ENCODE measurements at places on chromosomes 1 and 21.

DNA sequence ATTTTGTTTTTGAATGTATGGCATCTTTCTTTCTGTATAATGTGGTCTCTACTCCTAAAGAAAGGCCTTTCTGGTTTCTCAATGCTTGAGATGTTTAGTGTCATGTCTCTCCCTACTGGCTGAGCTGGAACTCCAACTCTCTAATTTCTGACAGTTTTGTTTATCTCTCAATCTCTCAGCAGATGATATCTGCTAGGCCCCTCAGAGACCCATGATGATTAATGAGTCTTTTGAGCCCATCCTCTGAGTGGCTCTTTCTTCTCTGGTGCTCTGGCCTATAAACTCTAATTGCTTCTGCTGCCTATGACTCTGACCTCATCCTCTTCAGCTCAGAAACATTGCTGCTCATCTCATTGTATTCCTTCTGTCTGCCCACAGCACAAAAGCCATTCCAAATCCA lies 46.6 kb downstream of the CRB1 start:
- DNase-seq: no peak

GRCh38 chr1:150213170-150214098 lies 22.5 kb downstream of the ANP32E start:
- peak; percentile 92 for DNase-seq

DNA sequence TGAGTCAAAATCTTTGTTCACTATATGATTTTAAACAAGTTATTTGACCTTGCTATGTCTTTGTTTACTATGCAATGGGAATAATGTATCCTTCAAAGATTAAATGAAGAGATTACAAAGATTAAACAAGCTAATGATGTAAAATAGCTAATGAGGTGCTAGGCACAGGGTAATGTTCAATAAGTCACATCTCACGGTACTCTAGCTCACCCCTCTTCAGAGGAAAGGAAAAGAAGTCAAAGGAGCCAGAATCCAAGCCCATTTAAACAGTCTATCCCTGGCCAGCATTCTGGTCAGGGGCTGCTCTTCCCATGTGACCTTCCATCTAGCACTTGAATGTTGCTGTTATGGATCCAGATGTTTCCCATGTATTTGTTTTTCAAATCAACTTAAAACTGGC lies 412.4 kb upstream of the CAMK1G start:
- no peak for DNase-seq

DNA sequence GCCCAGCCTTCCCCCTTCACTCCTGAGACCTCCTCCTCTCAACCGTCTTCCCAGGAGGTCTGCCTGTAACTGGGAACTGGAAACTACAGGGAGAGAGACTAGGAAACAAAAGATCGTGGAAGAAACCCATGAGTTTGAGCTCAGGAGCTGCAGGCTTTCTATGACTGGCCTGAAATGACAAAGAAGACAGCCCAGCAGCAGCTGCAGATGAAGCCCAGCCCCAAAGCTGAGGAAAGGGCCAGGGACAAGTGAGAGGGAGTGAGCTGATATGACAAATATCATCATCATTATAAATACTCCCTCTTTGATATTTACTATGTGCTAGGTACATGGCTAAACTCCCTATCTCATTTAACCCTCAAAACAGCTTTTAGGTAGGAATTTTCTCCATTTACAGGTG lies 142.6 kb upstream of the CTTNBP2NL start:
- DNase-seq: no peak

DNA sequence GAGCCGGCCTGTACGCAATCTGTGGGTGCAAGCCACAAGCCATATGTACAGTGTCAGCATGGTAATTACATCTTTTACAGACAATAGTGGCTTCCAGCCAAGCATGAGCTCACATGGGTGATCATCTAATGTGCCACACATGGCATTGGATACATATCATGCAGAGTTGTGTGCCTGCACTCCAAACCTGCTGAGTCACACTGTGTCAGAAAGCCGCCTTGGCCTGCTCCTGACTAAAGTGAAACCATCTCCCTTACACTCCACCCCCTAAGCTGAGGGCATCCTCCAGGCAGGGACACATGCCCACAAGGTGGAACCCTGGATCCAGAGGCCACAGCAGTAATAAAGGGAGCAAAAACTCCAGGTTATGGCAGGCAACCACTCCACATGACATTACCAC lies 72.5 kb downstream of the KCNT2 start:
- DNase-seq: peak; percentile 30

GRCh38 chr21:33651965-33652680 lies 9.8 kb downstream of the ITSN1 start:
- DNase-seq: no peak

DNA sequence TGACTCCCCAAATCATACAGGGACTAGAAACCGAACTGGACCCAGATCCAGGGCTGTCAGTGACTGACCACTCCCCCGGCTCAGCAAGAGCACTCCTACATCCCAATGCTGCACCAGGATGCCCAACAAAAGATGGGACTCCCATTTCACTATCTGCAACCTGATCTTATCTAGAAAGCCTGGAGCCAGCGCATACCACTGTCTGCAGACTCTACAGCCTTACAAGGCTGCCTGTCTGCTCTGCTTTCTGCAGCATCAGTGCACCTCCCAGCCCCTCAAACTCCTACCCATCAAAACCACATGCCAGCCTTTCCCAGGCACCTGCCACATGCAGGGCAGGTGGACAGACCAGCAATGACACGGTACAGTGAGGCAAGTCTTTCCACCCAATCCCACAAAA lies 52.2 kb downstream of the SSBP3 start:
- no peak for DNase-seq

GRCh38 chr1:10429868-10430215 lies 391 bp upstream of the CENPS start:
- DNase-seq: no peak

GRCh38 chr1:114025609-114026401 lies 46.5 kb downstream of the OLFML3 start:
- DNase-seq: no peak

- no peak for DNase-seq
Measured at GRCh38 chr1:177849579-177850290, 120.1 kb downstream of the SEC16B start.

GRCh38 chr1:41468122-41468762 lies 16.2 kb downstream of the EDN2 start:
- no peak for DNase-seq

DNA sequence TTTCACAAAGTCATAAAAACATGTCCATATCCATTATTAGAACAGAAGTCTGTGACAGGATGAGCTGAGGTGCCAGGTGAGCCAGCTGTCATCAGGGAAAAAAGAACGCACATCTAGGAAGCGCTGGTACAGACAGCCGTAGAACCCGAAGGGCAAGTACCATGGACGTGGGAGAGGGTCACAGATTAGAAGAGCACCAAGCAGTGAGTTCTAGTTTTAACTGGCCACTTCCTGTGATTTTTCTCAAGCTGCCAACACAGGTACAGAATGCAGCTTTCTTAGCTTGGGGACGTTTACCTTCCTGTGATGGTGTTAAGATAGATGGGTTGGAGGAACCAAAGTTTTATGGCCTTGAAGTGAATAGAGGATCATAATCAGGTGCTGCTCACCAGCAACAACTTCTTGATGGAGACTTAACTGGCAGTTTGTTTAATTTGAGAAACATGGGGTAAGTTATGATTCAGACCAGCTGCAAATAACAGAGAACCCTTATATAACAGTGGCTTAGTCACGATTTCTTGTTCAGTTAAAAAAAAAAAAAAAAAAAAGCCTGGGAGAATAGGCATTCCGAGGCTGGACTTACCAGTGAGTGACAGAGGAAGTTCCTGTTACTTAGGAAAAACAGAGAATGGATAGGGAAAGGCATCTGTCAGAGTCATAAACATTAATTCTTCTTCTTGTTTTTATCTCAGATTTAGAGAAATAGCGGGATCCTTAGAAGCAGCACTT lies 30.9 kb downstream of the AGT start:
- DNase-seq: no peak

DNA sequence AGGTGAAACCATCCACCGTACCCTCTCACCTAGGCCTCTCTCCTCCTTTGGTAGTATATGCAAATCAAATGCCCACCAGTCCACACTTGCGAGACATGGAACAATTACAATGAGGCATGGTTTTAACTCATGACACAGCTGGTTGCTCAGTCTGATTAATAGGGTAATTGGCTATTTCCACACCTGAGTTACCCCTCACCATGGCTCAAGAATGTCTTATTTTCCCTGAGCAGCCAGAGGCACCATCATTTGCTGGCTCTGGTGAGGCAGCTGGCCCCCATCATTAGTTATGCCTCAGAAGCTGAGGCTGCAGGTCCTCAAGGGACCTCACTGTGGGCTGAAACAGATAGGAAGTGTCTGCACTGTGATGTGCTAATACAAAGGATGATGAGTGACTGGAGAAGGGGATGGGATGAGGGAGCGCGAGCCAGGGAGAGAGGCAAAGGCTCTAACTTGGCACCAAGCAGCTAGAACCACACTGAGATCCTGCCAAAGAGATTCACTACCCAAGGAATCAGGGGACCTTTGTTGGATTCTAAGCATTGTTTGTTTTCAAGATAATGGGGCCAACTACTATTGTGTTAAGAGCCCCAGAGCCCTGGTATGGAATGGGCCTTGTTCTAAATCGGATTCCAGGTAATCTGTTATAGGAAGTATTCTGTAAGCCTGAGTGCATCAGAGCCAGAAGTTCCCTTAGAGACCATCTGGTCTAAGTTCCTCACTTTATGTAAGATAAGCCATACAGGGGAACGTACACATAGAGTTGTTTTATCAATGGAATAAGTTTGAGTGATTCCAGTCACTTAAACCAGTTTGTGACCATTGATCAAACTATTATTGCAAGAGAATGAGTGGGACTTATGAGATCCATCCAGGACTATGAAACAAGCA lies 80.0 kb upstream of the CNTN2 start:
- peak; percentile 58 for DNase-seq

GRCh38 chr1:117611121-117611601 lies 5.3 kb downstream of the TENT5C start:
- no peak for DNase-seq

- DNase-seq: no peak
Measured at GRCh38 chr1:64891448-64891825, 74.9 kb downstream of the JAK1 start.
